ENCODE measurements at places on chromosomes 5 and 9.

DNA sequence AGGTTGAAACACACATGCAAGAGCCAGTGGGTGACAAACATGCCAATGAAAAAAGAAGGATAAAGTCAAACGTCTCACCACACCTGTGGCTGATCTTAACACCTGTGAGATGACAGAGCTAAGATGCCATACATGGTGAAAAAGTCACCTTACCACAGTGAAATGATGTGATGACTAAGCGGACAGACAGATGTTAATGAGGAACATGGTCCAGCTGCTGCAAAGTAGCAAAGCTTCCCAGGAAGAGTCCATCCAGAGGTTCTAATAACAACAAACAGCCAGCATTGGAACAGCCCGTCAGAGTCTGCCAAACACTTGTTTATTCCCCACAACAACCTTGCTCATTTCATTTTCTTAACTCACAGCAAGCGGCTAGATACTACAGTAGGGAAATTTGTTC, 1.9 kb downstream of the KIAA1191 start:
- no peak for DNase-seq

DNA sequence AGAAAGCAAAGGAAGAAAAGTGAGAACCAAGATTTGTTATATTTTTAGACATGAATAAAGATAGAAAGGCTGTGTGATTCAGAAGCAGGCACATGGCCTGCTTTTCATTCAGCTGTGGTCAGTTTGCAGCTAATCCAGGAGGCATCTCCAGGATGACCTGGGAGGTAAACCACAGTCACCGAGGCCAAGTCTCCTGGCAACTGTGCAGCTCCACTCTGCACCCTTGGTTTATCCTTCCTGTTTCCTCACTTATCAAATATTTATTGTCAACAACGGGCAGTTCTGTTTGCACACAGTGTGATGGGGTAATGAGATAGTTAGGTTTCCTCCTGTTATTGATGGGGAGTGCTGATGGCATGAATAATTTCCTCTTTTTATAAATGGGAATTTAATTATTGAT, 243.0 kb downstream of the PSAT1 start:
- no peak for DNase-seq

- no peak for DNase-seq
These were observed 9.1 kb upstream of the MAT2B start for GRCh38 chr5:163496286-163496685.

DNA sequence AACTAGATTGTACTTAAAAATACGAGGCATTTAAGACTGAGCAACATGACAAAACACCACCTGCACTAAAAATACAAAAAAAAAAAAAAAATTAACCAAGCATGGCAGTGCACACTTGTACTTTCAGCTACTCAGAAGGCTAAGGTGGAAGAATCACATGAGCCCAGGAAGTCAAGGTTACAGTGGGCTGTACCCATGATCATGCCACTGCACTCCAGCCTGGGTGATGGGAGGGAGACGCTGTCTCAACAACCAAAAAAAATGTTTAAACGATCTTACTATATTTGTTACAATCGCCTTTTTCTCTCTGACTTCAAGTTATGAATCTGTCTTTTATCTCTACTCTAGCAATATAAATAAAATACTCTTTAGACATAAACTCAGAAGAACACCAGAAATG, 1454.3 kb downstream of the MAT2B start:
- no peak for DNase-seq

DNA sequence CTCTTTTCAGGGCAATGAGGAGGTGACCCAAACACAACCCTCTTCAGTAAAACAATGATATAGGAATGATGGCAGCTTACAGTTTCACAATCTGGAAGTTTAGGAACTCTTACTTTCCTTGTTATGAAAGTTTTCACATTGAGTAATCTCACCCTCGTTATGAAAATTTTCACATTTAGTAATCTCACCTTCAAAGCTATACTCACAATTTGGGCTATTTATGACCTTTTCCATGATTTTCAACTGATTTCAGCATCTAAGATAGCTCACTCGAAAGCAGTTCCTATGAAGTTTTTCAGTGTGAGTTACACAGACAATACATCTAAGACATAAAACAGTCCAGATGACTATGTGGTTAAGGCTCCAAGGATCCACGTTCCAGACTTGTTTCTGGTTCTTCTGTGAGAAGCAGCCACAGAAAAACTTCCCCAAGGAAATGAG, 57.1 kb downstream of the FOXD1 start:
- DNase-seq = no peak

- no peak for DNase-seq
These were observed 22.5 kb downstream of the EDIL3 start for GRCh38 chr5:84362061-84362720.

DNA sequence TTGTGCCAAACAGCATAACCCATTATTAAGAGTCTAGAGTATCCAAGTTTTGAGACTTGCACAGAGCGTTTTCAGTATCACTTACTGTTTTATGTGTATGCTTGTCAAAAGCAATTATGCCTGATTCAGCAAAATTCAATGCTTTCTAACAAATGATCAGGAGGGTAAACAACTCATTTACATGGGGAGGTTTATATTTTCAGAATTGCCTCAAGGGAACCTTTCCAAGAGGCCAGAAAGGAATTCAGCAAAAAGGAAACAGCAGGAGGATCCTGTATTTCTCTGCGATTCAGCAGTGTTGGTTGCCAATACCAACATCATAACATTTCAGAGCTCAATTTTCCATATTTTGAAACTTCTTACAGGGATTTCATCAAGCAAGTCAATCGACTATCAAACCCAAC, 69.3 kb upstream of the DAB2 start:
- no peak for DNase-seq

DNA sequence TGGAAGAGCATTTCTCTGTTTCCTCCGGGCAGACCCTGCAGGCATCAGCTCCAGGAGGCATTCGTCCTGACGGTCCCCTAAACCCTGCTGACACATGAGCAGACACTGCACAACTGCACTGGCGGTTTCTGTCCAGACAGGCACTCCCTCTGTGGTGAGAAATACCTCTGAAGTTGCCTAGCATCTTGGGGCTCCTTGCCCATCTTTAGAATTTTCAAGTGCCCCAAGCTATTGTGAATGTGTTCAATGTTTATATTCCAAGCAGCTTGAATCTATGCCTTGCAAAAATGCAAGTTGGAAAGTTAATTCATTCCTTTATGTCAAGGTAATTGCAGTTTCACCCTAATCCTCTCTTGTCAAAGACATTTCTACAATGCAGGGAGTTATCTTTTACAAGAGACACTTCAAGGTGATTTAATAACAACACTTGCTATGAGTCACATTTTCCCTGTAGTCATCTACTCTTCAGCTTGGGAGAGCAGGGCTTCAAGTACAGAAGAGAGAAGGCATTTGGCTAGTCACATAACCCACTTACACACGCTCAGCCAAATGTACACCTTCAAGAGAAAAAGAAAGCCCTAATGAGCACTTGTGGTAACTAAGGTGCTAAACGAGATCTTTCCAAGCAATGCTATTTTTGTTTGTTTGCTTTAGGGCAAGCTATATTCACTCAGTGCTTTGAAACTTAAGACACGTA, 302.5 kb downstream of the MLLT3 start:
- no peak for DNase-seq

- no peak for DNase-seq
These were observed 165.0 kb downstream of the DROSHA start for GRCh38 chr5:31366941-31367340.

GRCh38 chr9:136653323-136654079, 9.2 kb upstream of the EGFL7 start:
- no peak for DNase-seq

DNA sequence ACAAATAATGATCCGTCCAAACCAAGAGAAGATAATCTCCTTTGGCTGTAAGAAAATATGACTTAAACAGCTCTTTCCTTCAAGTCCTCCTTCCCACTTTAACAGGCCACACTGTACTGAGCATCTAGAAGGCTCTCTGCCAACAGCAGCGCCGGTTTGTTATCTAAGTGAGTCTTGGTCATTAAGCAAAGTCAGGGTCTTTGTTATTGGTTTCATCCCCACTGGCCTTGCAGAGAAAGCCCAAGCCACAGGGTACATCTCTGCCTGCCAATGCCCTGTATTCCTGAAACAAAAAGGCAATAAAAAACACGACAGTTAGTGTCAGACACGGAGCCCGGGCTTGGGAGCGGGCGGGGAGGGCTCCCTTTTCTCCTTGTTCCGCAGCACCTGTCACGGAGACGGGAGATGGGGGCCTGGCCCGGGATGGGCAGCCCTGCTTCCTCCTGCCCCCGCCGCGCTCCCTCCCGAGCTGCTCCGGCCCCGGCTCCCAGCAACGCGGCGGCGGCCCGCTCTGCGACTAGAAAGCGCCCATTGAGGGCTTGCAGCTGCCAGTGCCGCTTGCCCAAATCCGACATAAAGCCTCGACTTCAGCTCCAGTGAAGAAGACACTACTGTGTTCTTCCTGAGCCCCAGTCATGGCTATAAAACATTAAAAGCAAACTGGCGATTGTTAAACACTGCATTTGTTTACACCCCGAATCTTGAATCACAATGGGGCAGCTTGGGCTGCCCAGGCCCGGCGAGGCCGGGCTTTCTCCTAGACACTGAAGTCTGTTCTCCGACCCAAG, 28.1 kb upstream of the PIK3R1 start:
- DNase-seq = no peak

DNA sequence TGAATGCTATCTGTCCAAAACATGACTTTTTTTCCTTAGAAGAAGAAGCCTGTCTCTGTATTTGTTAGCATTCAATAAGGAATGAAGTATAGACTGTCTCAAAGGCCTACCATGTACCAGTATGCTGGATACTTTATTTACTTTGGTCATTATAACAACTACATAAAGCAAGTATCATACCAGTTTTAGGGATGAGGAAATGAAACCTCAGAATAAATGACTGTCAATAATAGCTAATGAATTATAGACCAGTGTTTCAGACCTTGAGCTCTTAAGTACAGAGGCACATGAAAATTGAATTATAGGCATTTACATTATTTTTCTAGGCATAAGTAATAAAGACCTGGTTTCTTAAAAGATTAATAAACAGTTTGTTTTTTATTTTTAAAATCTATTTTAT, 166.4 kb upstream of the TLX3 start:
- no peak for DNase-seq

- no peak for DNase-seq
These were observed 13.1 kb downstream of the MSANTD3 start for GRCh38 chr9:100440071-100440470.

- DNase-seq = no peak
These were observed 164.2 kb downstream of the ACTL7B start for GRCh38 chr9:108691614-108692013.

GRCh38 chr5:38673671-38674071, 117.2 kb upstream of the LIFR start:
- DNase-seq = no peak

DNA sequence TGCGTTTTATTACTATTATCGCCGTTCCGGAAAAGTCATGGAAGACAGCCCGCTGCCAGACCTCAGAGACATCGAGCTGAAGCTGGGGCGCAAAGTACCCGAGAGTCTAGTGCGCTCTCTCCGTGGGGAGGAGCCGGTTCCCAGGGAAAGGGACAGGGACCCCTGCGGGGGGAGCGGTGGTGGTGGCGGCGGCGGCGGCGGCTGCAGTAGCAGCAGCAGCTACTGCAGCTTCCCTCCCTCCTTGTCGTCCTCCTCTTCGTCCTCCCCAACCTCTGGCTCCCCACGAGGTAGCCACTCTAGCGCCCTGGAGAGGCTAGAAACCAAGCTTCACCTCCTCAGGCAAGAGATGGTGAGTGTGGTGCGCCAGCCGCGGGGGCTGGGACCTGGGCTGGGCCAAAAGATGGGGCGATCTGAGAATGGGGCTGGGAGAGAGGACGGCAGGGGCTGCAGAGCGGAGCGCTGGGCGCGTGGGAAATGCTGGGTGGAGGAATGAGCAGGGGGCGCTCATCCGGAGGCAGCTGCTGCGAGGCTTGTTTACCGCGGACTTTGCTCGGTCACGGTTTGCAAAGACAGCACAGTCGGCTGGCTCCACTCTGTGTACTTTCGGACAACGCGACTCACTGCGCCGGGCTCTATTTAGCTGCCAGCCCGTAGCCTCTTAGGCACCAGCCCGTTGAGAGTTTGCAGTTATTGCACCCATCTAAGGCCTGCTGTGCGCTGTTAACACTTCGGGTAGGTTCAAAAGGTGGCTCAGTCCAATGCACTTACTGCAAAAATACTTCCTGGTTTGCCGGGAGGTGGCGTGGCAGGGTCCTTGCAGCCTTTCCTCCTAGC, 1.1 kb downstream of the LURAP1L start:
- no peak for DNase-seq

- no peak for DNase-seq
These were observed 240.0 kb downstream of the GOLPH3 start for GRCh38 chr5:31934156-31934555.

GRCh38 chr9:89992326-89993198, 387.8 kb downstream of the GADD45G start:
- no peak for DNase-seq
